ENCODE measurements at places on chromosomes 12 and 14.

- DNase-seq: no peak
Observed at GRCh38 chr12:1117970-1118563, 127.0 kb downstream of the ERC1 start.

DNA sequence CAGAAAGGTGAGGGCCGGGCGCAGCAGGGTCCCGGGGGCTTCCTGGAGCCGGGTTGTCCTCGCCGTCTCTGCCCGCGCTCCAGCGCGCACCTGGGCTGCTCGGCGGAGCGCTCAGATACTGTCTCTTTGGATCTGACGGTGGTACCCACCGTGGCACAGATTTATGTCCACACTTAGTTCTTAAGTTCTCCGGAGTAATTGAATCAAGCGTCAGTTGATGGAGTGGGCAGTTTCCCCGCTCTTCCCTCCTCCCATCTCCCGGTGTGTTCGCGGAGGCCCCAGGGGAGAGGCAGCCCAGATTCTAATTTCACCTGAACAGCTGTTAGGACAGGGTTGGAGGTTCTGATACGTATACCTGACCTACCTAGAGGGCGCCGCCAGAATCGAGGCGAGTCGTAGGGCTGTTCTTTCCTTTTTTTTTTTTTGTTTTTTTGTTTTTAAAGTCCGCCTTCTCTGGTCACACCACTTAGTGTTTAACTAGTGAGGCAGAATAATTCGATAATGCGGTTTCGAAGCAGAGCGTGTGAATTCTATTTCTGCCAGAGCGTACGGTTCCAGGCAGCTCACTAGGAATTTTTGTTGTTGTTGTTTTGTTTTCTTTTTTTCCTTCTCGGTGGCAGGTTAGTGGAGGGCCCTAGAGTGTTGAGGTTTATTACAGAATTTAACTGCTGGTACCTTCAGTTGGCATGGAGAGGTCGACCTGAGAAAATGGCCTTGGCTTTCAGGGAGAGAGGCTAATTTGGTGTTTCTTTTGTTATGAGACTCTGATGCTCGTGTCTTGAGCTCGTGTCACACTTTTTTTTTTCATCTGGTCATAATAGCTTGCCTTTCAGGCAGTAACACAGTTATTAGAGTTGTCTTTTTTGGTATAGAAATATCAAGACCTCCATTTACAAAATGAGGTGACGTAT, 22.3 kb upstream of the GNS start:
- DNase-seq: no peak

GRCh38 chr14:88551980-88552431, 2.8 kb downstream of the PTPN21 start:
- no peak for DNase-seq

DNA sequence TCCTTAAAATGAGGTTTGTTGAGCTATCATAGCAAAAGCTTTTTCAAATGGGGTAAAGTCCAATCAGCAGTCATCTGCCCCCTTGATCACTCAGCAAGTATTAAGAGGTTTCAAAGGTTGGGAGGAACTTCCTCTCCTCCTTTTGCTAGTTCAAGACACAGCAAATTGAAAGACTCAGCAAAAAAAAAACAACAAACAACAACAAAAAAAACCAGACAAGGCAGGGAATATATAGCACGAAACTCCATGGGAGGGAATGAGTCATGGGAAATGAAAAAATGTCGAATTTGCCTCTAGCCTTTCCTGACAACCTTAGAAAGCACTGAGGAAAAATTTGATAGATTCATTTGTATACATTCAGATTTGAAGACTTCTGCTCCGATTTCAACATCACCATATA, 1.6 kb upstream of the SLC7A8 start:
- DNase-seq: no peak

DNA sequence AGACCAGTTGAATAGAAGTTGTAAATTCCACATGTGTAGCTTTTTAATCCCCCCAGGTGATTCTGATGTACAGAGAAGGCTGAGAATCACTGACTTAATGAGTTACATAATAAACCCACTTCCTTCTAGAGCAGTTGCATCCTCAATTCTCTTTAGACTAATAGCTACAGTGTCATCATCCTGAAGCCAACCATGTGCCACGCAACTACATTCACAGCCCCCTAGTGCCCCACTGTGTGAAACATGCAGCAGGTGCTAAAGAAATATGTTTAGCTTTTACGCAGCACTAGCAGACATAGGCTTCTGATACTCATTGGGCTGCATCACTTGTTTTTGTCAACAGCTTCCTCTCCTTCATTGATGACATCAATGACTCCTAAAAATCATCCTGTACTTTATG, 1168.3 kb downstream of the BCL11B start:
- DNase-seq: no peak

DNA sequence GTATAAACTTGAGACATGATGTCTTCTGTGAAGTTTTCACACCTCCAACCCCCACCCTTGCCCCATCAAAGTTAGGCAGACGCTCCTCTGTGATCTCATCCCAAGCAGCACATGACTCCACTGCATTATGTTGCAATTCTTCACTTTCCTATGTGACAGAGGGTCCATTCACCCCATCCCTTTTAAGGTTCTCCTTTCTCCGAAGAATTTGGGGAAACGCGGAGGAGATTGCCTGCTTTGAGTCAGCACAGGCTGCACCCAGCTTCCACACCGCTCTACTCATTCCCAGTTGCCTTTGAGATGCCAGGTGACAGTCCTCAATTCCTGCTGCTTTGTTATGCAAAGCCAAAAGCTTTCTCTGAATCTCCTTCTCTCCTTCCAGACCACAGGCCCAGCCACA, 61.8 kb downstream of the PHLDA1 start:
- DNase-seq: no peak

DNA sequence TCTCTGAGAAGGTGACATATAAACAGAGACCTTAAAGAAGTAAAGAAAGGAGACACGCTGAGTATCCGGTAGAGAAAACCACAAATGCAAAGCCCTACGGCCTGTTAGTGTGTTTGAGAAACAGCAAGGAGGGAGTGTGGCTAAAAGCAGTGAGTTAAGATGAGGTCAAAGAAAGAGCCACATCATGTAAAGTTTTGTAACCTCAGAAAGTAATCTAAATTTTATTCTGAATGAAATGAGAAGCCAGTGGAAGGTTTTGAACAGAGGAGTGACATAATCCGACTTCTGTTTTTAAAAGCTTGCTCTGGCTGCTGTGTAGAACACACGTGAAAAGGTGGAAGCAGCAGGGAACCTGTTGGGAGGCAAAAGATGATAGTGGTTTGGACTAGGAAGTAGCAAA, 32.6 kb downstream of the PPP2R5E start:
- no peak for DNase-seq

DNA sequence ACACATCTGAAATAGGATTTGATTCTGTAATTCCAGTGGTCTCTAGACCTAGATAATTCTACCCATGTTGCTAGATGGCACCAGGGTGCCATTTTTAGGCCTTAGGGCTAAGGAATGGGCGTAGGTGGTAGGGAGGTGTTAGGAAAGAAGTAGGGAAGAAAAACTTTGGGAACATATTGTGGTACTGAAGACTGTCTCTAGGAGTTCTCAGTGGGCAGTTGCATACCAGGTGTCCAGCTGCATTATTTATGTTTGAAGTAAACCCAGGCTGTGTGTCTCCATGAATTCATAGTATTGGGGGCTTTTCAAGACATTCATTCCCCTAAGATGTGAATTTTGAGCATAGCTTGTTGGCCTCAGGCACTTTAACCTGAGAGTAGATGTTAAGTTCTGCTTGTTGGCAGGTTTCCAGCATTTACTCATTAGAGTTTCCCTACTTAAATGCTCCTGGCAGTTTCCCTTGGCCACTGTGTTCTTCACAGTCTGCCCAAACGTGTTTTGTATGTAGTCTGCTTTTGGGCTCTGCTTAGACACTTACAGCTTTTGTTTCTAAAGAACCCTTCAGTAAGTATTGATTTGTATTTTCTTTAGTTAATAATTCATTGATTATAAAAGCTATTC, 31.5 kb upstream of the CCT2 start:
- DNase-seq: no peak

DNA sequence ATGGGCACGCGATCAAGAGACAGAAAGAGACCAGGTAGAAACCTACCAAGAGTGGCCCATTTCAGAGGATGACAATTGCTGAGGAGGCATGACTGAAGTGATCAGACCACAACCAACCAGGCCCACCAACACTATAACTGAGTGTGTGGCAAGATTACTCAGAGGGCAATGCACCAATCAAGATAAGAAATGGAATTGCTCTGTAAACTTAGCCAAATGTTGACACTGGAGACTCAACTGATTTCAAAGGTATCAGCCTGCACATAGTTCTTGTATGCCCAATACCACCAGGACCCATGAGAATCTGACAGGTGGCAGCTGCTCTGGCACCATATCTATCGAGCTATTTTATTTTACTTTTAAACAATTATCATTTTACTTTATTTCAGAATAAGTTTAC, 128.9 kb downstream of the FOXN3 start:
- DNase-seq: no peak

- no peak for DNase-seq
Observed at GRCh38 chr12:92485351-92486348, 217.1 kb upstream of the PLEKHG7 start.

DNA sequence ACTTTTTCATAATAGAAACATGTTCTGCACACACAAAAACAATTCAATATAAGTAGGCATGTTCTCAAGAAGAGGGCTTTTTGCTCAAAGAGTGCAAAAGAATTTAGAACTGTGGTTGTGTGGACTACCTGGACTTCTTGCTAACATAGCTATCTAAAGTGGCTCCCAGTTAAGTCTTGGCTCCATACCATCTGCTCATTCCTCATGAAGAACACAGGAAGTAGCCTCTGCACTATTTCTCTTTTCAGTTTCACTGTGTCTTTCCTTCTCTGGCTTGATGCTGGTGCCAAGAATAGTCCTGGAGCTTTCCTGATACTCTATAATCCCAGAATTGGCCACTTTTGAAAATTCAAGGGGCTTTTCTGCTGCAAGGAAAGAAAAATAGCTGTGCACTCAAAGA, 127.4 kb downstream of the CCER1 start:
- no peak for DNase-seq

- DNase-seq: no peak
Observed at GRCh38 chr12:63068857-63069442, 82.1 kb downstream of the AVPR1A start.

DNA sequence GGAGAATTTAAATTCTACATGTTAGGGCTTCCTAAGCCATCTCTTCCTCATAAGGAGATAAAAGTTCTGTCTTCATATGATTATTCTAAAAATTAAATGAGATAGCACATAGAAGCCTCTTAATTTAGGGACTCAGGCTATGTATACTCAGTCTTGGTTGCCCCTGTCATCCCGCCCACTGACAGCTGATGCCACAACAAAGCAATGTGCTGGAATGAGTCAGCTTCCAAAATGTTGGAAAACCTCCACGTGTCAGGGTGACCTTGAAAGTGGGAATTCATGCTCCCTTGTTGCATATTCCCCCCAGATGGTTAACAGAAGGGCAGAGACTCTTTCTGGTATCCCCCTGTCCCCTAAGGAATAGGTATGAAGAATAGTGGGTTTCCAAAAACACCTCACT, 238.0 kb upstream of the DDHD1 start:
- no peak for DNase-seq

DNA sequence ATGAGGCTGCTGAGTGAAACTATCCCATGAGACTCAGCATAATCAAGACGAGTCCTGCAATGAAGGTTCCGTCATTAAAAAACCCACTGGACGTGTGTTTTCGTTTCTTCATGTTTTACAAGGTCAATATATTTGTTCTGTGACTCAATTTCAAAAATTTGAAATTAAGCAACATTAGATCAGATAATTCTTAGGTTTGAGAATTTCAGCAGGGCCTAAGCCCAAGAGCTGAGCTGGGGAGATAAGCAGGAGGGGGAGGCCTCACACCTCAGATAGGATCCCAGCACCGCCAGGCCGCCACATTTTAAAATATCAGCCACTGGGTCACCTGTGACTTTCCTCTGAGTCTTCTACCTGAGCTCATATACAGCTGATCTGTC, 13.3 kb downstream of the STX2 start:
- DNase-seq: no peak

DNA sequence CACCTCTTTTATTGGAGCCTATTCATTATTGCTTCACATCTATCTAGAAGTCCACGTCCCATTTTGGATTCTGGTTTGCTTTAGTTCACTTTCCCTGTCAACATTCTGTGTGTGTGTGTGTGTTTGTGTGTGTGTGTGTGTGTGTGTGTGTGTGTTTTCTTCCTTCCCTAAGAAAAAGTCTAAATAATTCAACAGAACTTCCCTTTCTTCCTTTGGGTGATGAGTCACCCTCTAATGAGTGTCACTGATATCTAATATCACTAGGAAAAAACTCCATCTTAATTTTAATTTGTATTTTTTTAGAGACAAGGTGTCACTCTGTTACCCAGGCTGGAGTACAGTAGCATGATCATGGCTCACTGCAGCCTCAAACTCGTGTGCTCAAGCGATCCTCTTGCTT, 234.2 kb downstream of the TTC8 start:
- no peak for DNase-seq

DNA sequence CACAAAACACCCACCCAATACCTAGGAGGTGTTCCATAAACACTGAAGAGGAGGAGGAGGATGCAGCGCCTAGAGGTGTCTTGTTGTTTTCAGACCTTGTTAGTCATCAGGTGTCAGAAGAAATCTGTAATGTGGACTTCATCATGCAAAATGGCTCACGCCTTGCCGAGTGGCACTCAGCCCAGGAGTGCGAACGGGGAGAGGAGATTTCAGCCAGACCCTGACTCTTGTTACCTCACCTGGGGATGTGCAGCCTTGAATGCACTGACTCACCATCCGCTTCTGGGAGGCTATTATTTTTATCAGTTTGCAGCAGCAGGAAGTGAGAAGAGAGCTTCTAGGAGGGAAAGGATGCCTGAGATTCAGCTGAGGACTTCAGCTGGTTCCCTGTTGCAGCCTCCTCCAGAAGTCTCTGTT, 48.2 kb upstream of the PLXNC1 start:
- no peak for DNase-seq
